Osteoblast (primary cell): ENCODE measurements at places on chromosomes 12 and 14. TPM values are rescaled to one million over a fixed set of nuclear protein-coding genes. Genes with fewer than 3 reads are reported as not detected.

Gene LHX5
- not detected in 2 replicates for total RNA-seq

Gene ABCD4
- total RNA-seq = 35.7 and 38.7 TPM in 2 replicates

Gene WBP11
- total RNA-seq = 10.3 and 19.5 TPM in 2 replicates

Gene GUCY2C
- not detected in 2 replicates for total RNA-seq

GRCh38 chr14:77763316-77763715 is 2.4 kb upstream of the SNW1 start:
- no peaks in the 10 kb centered on the region for H3K36me3 ChIP-seq
- DNase-seq = no peak
- no peak overlapping the region for H3K4me3 ChIP-seq
- no peaks in the 10 kb centered on the region for H3K27me3 ChIP-seq
- no peak overlapping the region for H3K27ac ChIP-seq

DNA sequence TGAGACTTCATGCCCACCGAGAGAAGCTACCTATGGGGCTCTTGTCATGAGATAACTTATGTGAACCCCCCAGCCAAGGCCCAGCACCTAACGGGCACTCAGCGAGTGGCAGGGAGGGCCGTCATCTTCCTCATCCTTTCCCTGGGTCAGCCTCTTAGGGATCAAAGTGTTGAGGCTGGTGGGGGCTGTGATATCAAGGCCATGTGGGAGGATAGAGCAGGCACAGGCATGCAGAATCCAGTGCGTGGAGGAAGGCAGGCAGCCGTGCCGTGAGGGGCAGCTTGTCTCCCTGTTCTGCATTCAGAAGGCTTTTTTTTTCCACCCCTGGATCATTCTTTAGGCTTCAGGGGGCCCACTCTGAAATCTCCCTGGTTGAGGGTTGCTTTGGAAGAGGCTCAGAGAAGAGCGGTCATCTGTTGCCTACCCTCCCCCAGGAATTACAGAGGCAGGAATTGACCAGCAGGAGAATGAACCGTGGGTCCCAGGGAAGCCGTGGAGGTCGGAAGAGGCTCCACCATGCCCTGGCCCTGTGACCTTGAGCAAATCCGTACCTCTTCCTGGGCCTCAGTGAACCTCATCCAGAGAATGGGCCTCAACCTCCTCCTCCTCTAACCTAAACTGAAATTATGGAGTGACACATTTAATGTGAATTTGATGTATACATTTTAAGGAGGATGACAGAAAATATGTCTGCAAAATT is 62.8 kb downstream of the BEGAIN start:
- no peak overlapping the region for H3K4me3 ChIP-seq
- no peaks in the 10 kb centered on the region for H3K4me1 ChIP-seq

GRCh38 chr12:106955377-106956047 is at the start of gene TMEM263:
Gene TMEM263 (plus strand): TSS chr12:106955907. CDS start chr12:106967117, 11,210 bp downstream.
- no peaks in the 10 kb centered on the region for H3K27me3 ChIP-seq
- H3K4me3 ChIP-seq = peak within 1 kb of the TSS; percentile 97
- H3K36me3 ChIP-seq = peaks cover 16% of the 10 kb centered on the region
- H3K27ac ChIP-seq = peak within 1 kb of the TSS; percentile 98

GRCh38 chr12:112905451-112906089 is 1.2 kb upstream of the OAS1 start:
- no peak overlapping the region for H3K27ac ChIP-seq
- H3K36me3 ChIP-seq = no peaks in the 10 kb centered on the region
- H3K4me1 ChIP-seq = peaks cover 23% of the 10 kb centered on the region
- peaks cover 13% of the 10 kb centered on the region for H3K27me3 ChIP-seq

DNA sequence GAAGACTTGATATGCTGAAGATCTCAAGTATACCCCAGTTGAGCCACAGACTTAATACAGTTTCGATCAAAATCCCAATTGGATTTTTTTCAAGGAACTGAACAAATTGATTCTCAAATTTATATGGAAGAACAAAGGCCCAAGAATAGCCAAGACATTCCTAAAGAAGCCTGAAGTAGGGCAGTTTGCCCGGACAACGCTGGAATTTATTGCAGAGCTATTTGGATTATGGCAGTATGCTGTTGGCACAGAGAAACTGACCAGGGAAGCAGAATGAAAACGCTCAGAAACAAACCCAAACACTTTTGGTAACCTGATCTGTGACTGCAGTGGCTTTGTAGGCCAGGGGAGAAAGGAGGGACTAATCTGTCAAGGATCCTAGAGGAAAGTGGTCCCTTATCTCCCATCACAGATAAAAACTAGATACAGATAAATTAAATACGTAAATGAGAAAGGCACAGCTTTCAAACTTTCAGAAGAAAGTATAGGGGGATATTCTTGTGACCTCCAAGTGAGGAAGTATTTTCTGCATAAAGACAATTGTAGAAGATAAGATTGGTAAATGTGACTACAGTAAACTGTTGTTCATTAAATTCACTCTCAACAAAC is 35.9 kb upstream of the GSC start:
- H3K4me3 ChIP-seq = no peak overlapping the region
- H3K36me3 ChIP-seq = no peaks in the 10 kb centered on the region
- no peaks in the 10 kb centered on the region for H3K27me3 ChIP-seq

- H3K4me1 ChIP-seq = peaks cover 25% of the 10 kb centered on the region
- peak overlapping the region; percentile 17 for H3K27ac ChIP-seq
- DNase-seq = peak; percentile 71
- no peaks in the 10 kb centered on the region for H3K27me3 ChIP-seq
- H3K4me3 ChIP-seq = no peak overlapping the region
Observed at GRCh38 chr12:50579757-50580267, 75.0 kb downstream of the DIP2B start.

- H3K4me3 ChIP-seq = no peak overlapping the region
- no peaks in the 10 kb centered on the region for H3K27me3 ChIP-seq
- peak; percentile 27 for DNase-seq
- H3K27ac ChIP-seq = no peak overlapping the region
Observed at GRCh38 chr12:114355389-114356088, 50.4 kb downstream of the TBX5 start.

DNA sequence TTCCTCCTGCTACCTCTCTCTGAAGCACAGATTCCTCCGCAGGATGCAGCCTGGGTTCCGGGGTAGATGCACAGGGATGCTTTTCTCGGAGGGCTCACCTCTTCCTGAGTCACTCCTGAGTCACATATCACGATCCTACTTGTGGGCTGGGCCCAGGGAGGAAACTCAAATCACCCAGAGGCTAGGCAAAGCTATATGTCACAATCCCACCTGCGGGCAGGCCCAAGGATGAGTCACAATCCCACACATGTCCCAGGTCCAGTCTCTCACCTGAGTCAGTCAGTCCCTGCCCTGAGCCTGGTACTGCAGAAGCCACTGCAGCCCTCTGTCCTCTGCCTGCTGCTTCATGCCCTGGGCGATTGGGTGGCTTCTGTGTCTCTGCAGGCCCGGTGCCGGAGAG is 149.0 kb upstream of the GSC start:
- no peaks in the 10 kb centered on the region for H3K27me3 ChIP-seq
- no peak for DNase-seq
- no peaks in the 10 kb centered on the region for H3K36me3 ChIP-seq
- no peak overlapping the region for H3K27ac ChIP-seq

- H3K36me3 ChIP-seq = no peaks in the 10 kb centered on the region
- H3K27me3 ChIP-seq = peaks cover 6% of the 10 kb centered on the region
- no peaks in the 10 kb centered on the region for H3K4me1 ChIP-seq
- no peak overlapping the region for H3K27ac ChIP-seq
- no peak overlapping the region for H3K4me3 ChIP-seq
Observed at GRCh38 chr12:48744251-48745008, 27.9 kb upstream of the CCNT1 start.

DNA sequence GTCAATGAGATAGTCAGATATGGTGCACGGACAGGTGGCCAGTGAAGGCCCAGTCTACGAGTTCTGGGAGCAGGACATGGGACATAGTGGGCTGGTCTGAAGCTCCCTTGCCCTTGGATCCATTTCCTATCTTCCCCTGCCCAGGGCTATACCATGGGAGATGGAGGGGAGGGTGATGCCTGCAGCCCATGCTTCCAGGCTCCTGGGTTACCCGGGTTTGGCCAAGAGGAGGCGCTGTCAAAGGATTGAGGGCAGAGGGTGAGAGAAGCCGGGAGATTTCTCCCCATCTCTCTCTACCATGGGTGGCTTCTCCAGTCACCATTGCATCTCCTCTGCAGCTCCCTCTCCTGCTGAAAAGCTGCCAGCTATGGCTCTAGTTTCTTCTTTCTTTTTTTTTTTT is 52.8 kb upstream of the LHX5 start:
- H3K36me3 ChIP-seq = no peaks in the 10 kb centered on the region
- DNase-seq = no peak
- H3K27me3 ChIP-seq = peaks cover 6% of the 10 kb centered on the region
- no peaks in the 10 kb centered on the region for H3K4me1 ChIP-seq
